Effector CD8-positive, alpha-beta T cell (primary cell): ENCODE measurements at places on chromosomes 11 and 22.

DNA sequence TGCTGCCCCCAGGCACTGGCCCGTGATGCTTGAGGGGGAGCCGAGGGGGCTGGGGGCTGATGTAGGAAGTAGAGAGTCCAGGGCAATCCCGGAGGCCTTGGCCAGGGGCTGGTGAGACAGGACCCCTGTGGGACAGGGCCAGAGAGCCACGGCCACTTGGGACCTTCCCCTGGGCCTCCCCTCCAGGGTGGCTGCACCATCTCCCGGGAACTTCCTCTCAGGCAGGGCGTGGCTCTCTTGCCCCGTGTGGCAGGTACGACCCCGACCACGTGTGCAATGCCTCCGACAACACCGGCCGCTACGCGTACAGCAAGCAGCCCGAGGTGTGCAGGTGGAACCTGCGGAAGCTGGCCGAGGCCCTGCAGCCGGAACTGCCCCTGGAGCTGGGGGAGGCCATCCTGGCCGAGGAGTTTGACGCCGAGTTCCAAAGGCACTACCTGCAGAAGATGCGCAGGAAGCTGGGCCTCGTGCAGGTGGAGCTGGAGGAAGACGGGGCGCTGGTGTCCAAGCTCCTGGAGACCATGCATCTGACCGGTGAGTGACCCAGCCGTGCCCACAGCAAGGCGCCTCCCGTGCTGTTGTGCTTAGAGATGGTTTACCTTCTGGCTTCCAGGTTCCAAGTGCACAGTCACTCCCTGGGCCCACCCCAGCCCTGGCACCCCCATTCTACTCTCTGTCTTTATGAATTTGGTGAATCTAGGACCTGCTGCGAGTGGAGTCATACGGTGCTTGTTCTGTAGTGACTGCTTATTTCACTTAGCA lies 9.7 kb downstream of the SELENOO start:
- no peak for DNase-seq

GRCh38 chr11:36292311-36292722 lies 3.1 kb upstream of the COMMD9 start:
- no peak for DNase-seq

GRCh38 chr11:67312187-67313021 lies 9.1 kb downstream of the SSH3 start:
- no peak for DNase-seq

DNA sequence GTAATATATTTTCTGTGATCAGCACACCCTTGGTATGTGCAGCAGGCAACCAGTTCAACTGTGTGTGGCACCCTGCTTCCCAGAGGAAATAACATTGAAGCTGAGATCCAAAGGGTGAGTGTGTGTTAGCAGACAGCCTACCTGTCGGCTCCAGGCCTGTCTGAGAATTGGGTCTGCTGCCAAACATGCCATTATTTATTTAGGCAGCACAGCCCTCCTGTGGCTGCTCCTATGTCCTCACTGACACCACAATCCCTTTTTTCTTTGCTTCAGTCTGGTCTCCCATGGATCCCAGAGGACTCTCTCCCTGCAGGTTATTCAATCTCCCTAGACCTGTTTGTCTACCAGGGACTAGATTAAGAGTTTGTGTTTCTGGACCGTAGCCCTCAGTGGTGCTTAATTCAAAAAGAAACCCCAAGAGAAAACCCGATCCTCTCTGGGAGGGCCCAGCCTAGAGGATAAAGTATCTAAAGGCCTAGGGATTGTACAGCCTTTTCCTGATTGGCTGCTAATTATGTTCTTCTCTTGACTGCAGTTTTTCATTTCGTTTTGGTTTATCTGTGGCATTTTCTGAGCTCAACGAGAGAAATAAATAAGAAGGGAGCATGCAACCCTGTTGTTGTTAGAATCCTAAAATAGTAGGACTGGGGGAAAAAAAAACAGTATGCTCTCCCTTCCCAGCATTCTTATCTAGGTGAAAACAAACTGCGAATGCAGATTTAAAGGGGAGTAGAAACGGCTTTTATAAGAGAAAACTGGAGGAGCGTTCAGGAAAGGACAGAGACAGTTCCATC lies 24.1 kb downstream of the KCNE3 start:
- DNase-seq = no peak
